Activated gamma-delta T cell treated with Interleukin-2 at 50 U/mL for 16 hours (primary cell): ENCODE measurements at places on chromosomes 12 and 14.

DNA sequence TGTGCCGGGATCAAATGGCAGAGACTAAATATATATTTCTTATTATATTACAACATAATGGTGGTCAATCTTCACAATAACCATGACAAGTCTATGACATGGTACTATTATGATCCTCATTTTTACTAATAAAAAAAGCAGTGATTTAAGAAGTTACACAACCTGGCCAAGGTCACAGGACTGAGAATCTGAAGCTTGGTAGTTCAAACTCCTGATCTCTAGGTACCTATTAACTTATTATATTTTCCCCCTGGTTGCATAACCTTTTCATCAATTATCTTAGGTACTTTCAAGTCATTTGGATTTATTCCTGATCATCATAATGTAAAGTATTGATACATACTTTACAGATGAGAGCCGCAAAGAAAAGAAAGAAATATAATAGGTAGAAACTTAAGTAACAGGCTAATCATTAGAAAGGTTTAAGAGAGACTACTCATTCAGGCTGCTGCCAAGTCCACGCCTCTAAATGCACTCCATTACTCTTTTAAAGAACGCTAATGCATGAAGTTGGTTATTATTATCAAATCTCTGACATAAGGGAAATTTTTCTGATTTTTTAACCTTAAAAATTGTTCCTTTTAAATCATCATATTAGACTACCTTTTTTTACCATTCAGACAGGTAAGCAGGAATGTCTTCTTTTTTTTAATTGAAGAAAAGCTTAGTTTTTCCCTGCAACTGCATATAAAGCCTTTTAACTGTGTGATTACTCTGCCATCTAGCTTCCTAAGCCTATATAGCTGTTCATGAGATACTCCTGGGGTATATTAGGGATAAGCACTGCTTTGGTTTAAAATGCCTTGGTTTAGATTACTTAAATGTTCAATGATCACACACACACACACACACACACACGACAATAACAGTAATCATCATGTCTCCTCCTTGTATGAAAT lies 35.6 kb downstream of the RPS29 start:
- DNase-seq, result no peak

DNA sequence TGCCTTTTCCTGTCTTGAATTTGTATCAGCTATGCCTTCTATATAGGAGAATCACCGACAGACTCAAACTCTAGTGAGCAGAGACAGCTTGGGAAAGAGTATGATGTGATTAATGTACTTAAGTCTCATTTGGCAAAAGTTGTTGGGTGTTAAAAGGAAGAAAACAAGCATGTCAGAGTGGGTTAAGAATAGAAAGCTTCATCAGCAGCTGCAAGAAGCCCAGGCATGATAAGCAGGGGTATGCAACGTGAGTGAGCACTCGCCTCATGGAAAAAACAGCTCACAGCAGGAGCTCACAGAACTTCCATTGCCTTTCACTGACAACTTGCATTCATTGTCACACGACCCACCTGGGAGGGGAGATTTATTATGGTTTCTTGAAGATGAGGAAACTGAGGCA lies 35.9 kb upstream of the WNK1 start:
- no peak for DNase-seq

DNA sequence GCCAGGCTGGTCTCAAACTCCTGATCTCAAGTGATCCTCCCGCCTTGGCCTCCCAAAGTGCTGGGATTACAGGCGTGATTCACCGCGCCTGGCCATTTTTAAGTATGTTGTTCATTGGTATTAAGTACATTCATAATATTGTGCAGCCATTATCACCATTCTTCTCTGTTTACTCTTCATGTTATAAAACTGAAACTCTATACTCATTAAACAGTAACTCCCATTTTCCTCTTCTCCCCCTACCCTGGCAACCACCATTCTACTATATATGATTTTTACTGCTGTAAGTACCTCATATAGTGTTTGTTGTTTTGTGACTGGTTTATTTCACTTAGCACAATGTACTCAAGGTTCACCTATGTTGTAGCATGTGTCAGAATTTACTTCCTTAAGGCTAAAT lies 23.1 kb downstream of the METAP2 start:
- no peak for DNase-seq

DNA sequence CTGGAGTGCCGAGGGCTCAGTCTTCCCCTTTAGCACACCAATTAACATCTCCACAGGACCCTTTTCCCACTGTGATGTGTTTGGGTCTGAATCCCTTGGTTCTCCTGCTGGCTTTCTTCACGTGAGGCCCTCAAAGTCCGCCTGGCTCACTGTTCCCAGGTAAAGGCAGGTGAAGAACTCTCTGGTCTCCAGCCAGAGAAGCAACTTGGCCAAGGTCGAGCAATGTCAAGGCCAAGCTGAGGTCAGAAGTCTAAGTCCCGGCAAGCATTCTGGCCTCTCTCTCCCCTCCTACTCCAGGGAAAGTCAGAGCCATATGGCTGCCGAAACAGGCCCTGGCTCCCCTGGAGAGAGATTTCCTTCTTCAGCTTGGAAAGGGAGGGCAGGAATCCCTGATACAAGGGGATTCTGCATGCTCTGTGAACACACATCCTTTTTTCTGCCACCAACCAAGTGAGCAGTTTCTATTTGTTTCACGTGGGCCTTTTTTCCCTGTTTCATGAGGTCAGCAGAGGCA lies 61.4 kb upstream of the ESRRB start:
- no peak for DNase-seq

DNA sequence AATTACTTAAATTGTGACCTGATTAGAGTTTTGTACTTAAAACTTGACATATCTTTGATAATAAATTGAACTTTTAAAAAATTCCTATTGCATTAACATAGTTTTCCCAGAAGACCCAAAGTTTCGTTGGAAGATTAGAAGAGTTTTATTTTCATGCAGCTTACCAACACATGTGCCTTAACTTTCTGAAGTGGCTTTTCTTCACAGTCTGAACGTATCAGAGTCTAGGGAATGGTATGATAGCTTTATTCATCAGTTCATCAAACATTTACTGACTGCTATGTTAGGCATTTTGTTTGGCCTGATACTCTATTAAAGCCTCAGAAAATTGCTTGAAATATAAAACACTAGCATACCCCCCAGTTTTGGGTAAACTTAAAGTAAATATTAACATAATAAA lies 65.2 kb downstream of the MARK3 start:
- no peak for DNase-seq

GRCh38 chr12:6069437-6070093 lies 54.9 kb downstream of the VWF start:
- DNase-seq, result no peak

- no peak for DNase-seq
These were observed 118.6 kb downstream of the PLXNC1 start for GRCh38 chr12:94266796-94267536.
